CD4-positive, alpha-beta T cell treated with Interleukin-2 at 100 ng/mL for 4 hours (primary cell): ENCODE measurements at places on chromosomes 16 and 17.

DNA sequence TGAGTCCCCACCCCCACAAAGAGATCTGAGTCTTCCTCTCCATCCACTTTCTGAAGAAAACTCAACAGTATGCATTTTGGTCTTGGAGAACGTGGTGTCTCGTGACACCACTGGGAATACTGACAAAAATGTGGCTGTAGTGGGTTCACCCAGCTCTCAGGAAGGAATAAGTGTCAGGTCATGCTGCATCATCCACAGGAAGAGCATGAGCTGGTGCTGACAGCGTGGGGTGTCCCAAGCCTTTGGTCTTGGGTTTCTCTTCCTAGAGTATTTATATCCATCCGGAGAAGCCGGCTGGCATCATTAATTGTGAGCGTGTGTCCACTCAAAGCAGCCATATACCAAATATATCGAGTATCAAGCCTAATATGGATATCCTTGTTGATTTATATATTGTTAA lies 55.9 kb downstream of the C17orf67 start:
- DNase-seq: no peak

DNA sequence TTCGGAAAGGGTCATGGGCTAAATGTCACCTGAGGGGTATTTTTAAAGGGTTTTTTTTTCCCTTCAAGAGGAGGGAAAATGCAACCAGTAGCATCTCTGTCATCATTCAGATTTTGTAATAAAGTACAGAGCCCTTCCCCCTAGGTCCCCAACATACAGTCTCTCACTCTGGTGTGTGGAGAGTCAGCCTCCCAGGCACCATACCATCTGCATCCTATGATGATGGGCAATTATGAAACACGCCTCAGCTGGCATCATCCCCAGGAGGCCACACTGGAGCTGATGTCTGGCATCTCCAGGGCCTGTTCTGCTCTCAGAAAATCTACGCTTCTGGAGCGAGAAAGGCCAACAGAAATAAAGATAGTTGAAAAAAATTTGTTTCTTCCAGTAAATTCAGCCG lies 32.0 kb downstream of the TBX4 start:
- no peak for DNase-seq

GRCh38 chr17:37438141-37438540 lies 31.5 kb downstream of the TADA2A start:
- DNase-seq: no peak

DNA sequence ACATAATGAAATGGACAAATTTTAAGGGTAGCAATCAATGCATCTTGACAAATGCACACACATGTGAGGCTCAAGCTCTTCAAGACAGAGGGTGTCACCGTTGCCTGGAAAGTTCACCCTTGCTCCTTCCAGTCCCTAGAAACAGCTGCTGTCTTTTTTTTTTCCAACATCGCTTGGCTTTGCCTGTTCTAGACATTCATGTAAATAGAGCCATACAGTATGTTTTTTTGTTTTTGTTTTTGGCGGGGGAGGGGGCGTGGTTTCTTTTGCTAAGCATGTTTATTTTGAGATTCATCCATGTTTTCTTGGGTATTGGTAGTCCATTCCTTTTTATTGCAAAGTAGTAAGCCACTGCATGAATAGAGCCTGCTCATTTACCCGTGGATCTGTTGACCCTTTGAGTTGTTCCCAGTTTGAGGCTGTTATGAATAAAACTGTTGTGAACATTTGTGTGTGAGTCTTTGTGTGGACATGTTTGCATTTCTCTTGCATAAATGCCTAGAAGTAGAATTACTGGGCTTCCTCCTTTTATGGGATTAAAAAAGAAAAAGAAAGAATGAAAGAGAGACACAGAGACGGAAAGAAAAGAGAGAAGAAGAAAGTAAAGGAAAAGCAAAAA lies 78.4 kb downstream of the NT5M start:
- no peak for DNase-seq

- no peak for DNase-seq
These were observed 439.8 kb upstream of the DYNLRB2 start for GRCh38 chr16:80100846-80101451.

- DNase-seq: no peak
These were observed 62.1 kb downstream of the CRISPLD2 start for GRCh38 chr16:84881702-84882521.

DNA sequence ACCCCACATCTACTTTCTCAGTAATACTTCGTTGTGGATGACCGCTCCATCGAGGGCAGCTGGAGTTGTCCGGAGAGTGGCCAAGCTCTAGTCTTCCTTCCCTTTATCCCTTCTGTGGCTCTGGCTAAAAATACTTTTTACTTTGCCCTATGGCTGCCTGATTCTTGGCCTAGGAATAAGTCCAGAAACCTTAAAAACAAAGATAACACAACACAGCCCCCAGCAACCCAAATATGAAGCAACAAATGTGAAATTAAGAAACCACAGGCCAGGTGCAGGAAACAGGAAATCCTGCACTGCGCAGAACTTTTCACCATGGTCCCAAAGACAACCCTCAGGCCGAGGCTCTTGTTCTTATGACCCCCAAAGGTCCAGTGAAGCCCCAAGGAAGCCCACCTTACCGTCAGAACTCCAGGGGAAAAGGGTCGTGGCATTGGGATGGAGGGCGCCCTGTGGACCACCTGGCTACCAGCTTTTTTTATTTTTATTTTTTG lies 26.0 kb downstream of the TK2 start:
- DNase-seq: peak; percentile 66

- DNase-seq: no peak
These were observed 89.5 kb downstream of the MARF1 start for GRCh38 chr16:15553313-15554088.

DNA sequence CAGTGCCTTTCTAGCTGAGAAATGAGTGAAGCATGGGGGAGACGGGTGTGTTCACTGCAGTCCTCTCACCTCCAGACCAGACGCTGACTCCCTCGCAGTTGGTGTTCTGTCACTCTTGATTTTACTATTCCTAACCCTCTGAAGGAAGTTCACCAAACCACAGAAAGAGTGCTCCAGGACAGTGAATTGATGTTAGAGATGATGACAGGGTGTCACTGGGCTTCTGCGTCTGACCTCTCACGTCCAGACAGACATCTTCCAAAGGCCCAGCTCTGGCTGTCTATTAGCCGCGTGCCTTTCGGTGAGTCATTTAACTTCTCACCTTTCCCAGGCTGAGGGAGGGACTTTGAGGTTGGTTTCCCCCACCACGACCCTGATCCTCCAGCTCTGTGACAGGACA lies 8.2 kb downstream of the CRAMP1 start:
- no peak for DNase-seq

- DNase-seq: no peak
These were observed 38.7 kb upstream of the RHOT1 start for GRCh38 chr17:32103476-32104113.

- no peak for DNase-seq
These were observed 27.8 kb upstream of the RHOT1 start for GRCh38 chr17:32114536-32114935.
